ENCODE measurements at places on chromosomes 16 and 17. TPM values are rescaled to one million over a fixed set of nuclear protein-coding genes. Genes with fewer than 3 reads are reported as not detected.

Gene ACSM2B
- total RNA-seq, result not detected

Gene PDE6G
- total RNA-seq, result 0.65 TPM

Gene JPH3
- not detected for total RNA-seq

Gene SCIMP
- not detected for total RNA-seq

Gene BAHCC1
- 6.8 TPM for total RNA-seq

Gene FBXW10
- total RNA-seq, result not detected

Gene TBC1D3C
- total RNA-seq, result 2.7 TPM

Gene CDRT15
- not detected for total RNA-seq

Gene TEKT5
- not detected for total RNA-seq

Gene C17orf50
- not detected for total RNA-seq

Gene NOG
- total RNA-seq, result 37.2 TPM

Gene ADORA2B
- 6.3 TPM for total RNA-seq

Gene PCGF2
- 20.9 TPM for total RNA-seq

Gene MT1M
- 5.6 TPM for total RNA-seq

Gene TPSB2
- total RNA-seq, result not detected

Gene PIRT
- total RNA-seq, result not detected

Gene RANBP10
- total RNA-seq, result 8.0 TPM

Gene KCNJ12
- total RNA-seq, result 0.65 TPM

Gene WNT9B
- not detected for total RNA-seq

Gene WNT3
- total RNA-seq, result 1.1 TPM

Gene TNFRSF13B
- total RNA-seq, result not detected

Gene FOXN1
- not detected for total RNA-seq

Gene MYH8
- total RNA-seq, result not detected

Gene CD300LF
- total RNA-seq, result not detected

Gene KRTAP2-1
- not detected for total RNA-seq

Gene PPP1R27
- total RNA-seq, result not detected

Gene KRT24
- total RNA-seq, result not detected

Gene ARRB2
- 9.0 TPM for total RNA-seq

Gene GOT2
- 134 TPM for total RNA-seq

Gene HES7
- total RNA-seq, result under 0.01 TPM

Gene CD79B
- total RNA-seq, result not detected

Gene KRTAP16-1
- total RNA-seq, result not detected

Gene CMTM2
- total RNA-seq, result 0.13 TPM

Gene EPN3
- total RNA-seq, result 0.76 TPM

Gene PTX4
- total RNA-seq, result not detected

Data from mesangial cell (primary cell).